ENCODE measurements at places on chromosomes 12 and 14. TPM values are rescaled to one million over a fixed set of nuclear protein-coding genes. Genes with fewer than 3 reads are reported as not detected.
A peak's percentile ranks its signal among the peaks of the same experiment; 100 is the strongest.

The DBX2 gene
- 0.33 TPM for total RNA-seq

DNA sequence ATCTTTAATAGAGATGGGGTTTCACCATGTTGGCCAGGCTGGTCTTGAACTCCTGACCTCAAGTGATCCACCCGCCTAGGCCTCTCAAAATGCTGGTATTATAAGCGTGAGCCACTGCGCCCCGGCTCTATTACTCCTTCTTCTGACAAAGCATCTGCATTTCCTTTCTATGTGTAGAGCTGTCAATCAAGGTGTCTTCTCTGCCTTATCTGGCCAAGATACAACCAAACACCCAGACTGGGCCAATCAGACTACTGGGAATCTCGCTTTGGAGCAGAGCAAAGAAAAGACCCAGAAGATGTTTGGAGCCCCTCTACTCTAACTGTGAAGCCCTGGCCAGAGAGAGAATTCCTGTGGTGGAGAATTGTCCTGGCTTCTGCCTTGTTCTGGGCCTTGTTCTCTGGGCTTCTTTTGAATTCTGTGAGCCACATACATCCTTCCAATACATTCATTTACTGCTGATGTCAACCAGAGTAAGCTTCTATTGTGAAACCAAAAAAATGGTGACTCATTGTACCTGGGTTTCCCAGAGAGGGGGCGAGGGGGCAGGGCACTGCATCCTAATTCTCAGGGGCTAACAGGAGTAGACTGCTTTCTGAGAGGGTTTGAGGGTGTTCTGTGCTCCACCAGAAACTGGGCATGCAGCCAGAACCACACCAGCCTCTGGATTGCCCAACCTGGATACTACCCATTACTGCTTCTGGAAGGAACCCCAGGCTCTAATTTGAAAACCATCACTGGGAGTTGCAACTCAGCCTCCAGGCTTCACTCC lies 18.8 kb upstream of the FLVCR2 start:
- no peaks in the 10 kb centered on the region for H3K4me1 ChIP-seq
- H3K27me3 ChIP-seq: no peaks in the 10 kb centered on the region
- no peak for DNase-seq
- no peaks in the 10 kb centered on the region for H3K36me3 ChIP-seq

DNA sequence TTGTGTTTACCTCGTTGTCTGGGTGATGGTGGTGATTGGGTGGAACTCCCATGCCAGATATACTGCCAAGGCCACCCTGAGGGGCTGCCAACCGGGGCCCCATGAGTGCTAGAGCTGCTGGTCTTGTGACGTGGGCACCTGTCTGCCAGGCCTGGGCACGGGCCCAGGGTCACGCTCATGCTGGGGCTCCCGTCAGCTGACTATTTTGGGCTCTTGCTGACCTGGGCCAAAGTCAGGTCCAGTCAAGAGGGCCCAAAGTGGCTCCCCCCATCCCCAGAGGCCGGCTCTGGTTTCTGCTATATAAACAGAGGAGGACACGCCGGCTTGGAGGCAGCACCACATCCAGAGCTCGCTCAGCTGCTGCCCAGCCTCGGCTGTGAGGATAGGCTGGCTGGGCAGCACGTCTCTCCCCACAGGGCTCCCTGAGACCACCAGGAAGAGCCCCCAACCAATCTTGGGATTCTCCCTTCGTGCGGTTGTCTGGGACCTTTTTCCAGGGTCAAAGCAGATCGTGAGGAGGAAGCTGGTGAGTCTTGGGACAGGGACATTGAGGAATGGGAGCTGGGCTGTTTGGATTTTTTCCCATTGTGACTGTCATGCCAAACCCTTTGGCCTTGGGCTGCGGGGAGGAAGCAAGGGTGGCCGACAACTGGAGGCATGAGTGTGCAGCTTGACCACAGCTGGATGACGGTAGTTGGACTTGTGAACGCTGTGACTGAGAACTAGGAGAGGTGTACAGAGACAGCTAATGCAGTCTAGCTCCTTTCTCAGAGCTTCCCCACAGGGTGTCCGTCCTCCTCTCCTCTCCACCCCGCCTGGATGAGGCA lies 7.6 kb upstream of the NR4A1 start:
- H3K27ac ChIP-seq: peak overlapping the region; percentile 92
- no peak for DNase-seq
- H3K4me3 ChIP-seq: peak overlapping the region; percentile 46
- no peaks in the 10 kb centered on the region for H3K27me3 ChIP-seq

DNA sequence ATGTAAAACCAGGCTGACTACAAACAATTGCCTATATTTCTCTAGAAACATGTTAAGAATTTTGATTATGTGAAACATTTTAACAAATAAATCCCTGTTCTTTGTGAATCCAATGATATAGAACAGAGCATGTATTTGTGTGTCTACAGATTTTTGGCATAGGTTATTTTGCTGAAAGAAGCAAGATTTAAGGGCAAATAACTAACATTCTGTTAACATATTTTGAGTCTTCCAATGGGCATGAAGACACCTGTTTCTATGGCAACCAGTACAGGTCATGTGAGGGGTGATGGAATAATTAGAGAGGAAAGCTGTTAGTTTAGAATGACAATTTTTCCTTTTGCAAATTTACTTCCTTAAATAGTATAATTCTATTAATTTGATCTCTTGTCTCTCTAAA lies 8.8 kb downstream of the ART4 start:
- H3K36me3 ChIP-seq: no peaks in the 10 kb centered on the region
- no peaks in the 10 kb centered on the region for H3K27me3 ChIP-seq
- no peak overlapping the region for H3K27ac ChIP-seq
- H3K4me3 ChIP-seq: no peak overlapping the region
- no peak for DNase-seq

DNA sequence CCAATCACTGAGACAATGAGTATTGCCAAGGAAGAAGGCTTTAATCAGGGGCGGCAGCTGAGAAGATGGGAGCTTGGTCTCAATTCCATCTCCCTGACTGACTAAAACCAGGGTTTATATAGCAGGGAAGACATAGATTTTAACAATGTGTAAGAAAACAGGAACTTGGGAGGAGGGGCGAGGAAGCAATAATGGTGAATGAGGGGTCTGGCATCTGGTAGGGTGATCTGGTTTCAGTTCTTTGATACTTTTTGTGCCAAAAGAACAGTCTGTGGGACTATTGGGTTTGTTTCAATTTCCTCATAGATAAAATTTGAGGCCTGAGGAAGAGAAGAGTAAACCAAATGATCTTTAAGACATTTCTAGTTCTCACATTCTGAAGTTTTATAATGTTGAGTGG lies 49.2 kb downstream of the FUT8 start:
- H3K36me3 ChIP-seq: no peaks in the 10 kb centered on the region
- no peaks in the 10 kb centered on the region for H3K27me3 ChIP-seq
- H3K4me1 ChIP-seq: no peaks in the 10 kb centered on the region
- no peak for DNase-seq
